ENCODE measurements at places on chromosomes 6 and 20. TPM values are rescaled to one million over a fixed set of nuclear protein-coding genes. Genes with fewer than 3 reads are reported as not detected.

Gene NKAIN2
- total RNA-seq = not detected

DNA sequence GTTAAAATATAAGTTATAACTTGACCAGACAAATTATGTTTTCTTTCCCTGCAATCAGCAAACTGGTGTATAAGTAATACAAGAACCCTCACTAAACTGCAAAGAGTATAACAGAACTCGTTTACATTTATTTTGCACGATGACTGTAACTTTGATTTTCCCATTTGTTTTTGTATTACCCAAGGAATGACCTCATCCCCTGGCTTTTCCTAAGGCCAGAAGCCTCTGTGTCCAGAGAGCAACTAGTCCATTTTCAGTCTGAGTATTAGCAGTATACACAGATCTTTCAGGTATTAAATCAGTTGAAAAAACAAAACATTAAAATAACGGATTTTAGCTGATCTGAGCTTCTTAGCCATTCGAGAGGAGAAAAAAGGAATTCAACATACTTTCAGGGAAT is 17.2 kb downstream of the COL19A1 start:
- no peaks in the 10 kb centered on the region for H3K27me3 ChIP-seq
- no peak for DNase-seq
- H3K4me3 ChIP-seq = no peak overlapping the region
- H3K4me1 ChIP-seq = no peaks in the 10 kb centered on the region
- H3K36me3 ChIP-seq = no peaks in the 10 kb centered on the region

DNA sequence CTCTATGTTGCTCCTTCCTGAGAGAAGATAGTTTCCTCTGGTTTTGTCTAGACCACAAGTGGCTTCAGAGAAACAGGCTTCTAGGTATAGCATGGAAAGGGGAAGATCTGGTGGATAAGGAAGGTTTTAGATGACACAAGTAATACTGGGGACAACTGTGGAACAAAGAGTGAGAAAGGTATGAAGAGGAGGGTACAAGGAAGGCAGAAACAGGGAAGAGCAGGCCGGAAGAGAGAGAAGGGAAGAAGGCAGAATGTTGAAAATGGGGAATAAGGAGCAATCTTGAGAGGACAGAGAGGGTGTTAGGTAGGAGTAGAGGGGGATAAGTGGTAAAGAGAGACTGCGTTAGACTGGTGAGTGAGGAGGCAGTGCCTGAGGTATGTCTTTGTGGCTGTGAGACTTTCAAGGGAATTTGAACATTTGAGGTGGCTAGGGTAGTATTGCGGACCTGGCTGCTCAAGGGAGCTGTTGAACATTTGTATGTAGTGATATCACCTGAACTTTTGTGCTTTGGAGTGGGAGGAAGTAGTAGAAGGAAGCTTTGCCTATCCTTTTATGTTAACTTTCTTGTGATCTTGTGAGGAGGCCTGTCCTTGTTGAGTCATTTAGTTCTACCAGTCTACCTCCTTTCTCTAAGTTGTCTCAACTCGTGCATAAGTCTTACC is 69.5 kb downstream of the FOXO3 start:
- H3K27me3 ChIP-seq = no peaks in the 10 kb centered on the region
- peaks cover 17% of the 10 kb centered on the region for H3K4me1 ChIP-seq
- peak; percentile 32 for DNase-seq
- no peak overlapping the region for H3K27ac ChIP-seq

Gene OOEP
- total RNA-seq = not detected

GRCh38 chr6:143549221-143549948 is 37.9 kb upstream of the FUCA2 start:
- DNase-seq = peak; percentile 45
- H3K27ac ChIP-seq = no peak overlapping the region
- H3K27me3 ChIP-seq = no peaks in the 10 kb centered on the region
